ENCODE measurements at places on chromosomes 3 and 15.
A peak's percentile ranks its signal among the peaks of the same experiment; 100 is the strongest.

- DNase-seq = peak; percentile 84
Measured at GRCh38 chr3:149547954-149548668, 73.6 kb downstream of the TM4SF4 start.

DNA sequence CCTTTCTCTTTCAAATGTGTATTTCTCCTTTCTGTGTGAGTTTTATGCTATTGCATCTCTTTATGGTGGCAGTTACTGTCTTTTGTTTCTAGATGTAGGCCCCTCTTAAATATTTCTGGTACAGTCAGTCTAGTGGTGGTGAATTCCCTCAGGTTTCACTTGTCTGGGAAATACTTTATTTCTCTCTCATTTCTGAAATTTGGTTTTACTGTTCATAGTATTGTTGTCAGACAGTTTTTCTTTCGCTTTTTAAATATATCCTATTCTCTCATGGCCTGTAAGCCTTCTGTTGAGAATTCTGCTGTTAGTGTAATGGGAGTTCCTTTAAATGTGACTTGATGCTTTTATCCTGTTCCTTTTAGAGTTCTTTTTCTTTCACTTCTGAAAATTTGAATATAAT lies 874.0 kb downstream of the PLOD2 start:
- DNase-seq = no peak

- DNase-seq = no peak
Measured at GRCh38 chr15:44659056-44659455, 4.4 kb downstream of the SPG11 start.

- DNase-seq = no peak
Measured at GRCh38 chr15:68228143-68228970, 1.2 kb downstream of the CLN6 start.

GRCh38 chr3:112643621-112644240 lies 2.8 kb upstream of the CCDC80 start:
- DNase-seq = no peak

DNA sequence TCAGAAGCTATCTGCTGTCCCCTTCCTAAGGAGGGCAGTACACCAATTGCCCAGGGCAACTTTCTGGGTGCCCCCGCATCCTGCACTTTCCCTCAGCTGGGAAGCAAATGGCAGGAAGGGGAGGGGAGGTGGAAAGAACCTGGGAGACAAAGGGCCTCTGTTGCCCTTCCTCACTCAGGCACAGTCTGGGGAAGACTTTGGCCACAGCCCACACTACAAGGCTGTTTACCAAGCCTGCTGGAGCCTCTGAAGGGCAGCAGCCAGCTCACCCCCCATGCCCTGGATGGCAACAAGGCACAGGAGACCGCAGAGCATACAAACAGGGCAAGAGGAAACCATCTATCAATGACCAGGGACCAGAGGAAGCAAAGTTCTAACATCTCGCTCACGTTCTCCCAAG lies 42.4 kb downstream of the ARRDC4 start:
- no peak for DNase-seq

DNA sequence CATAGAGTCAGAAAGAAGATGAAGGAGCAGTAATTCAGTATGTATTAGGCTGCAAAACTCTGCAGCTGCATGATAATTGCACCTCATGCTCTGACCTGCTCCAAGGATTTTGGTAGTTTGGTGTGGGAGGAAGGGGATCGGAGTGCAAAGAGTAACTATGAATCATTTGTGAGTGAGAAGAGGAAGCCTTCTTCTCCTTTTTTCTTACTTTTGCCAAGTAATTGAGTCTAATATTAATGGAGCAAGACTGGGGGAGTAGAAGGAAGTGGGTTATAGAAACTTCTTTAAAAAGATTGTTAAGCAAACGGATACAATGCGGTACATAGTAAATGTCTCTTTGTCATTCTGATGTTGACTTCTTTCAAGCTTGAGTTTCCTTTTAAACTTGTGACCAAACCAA lies 276.5 kb downstream of the EDEM1 start:
- no peak for DNase-seq
